KG1 (cell line): ENCODE measurements at places on chromosomes 12 and 14.

- no peak for DNase-seq
Measured at GRCh38 chr14:51939226-51939625, 50.1 kb upstream of the RTRAF start.

DNA sequence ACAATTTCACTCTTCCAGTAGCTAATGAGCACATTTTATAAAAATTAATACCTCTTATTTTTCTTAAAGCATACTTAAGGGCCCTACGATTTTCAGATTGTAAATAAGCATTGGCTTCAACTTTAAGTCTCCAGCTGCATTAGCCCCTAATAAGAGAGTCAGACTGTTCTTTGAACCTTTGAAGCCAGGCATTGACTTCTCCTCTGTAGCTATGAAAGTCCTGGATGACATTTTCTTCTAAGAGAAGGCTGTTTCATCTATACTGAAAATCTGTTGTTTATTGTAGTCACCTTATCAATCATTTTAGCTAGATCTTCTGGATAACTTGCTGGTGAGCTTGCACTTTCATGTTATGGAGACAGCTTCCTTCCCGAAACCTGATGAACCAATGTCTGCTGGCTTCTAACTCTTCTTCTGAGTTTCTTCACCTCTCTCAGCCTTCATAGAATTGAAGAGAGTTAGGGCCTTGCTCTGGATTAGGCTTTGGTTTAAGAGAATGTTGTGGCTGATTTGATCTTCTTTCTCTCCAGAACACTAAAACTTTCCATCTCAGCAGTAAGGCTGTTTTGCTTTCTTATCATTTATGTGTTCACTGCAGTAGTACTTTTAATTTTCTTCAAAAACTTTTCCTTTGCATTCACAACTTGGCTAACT is 377.1 kb upstream of the RGS6 start:
- DNase-seq: no peak

GRCh38 chr14:57245941-57246340 is 22.8 kb downstream of the EXOC5 start:
- no peak for DNase-seq

GRCh38 chr14:34003691-34004090 is 52.8 kb upstream of the EGLN3 start:
- no peak for DNase-seq

- DNase-seq: no peak
Measured at GRCh38 chr12:573232-573631, 90.0 kb downstream of the NINJ2 start.

GRCh38 chr14:88049936-88050335 is 45.0 kb downstream of the GPR65 start:
- no peak for DNase-seq

DNA sequence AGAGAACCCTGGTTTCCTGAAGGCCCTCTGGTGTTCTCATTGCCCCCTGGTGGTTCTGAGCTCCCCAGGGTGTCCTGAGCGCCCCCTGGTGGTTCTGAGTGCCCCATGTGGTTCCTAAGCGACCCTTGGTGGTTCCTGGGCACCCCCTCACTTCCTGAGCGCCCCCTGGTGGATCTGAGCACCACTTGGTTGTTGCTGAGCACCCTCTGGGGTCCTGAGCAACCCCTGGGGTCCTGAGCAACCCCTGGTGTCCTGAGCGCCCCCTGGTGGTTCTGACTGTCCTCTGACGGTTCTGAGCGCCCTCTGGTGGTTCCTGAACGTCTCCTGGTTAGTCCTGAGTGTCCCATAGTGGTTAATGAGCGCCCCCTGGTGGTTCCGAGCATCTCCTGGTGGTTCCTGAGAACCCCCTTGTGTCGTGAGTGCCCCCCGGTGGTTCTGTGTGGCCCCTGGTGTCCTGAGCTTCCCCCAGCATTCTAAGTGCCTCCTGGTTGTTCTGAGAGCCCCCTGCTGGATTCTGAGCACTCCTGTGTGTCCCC is 568.3 kb downstream of the TMEM121 start:
- DNase-seq: no peak

- DNase-seq: no peak
Measured at GRCh38 chr12:65911321-65911720, 87.0 kb downstream of the HMGA2 start.

DNA sequence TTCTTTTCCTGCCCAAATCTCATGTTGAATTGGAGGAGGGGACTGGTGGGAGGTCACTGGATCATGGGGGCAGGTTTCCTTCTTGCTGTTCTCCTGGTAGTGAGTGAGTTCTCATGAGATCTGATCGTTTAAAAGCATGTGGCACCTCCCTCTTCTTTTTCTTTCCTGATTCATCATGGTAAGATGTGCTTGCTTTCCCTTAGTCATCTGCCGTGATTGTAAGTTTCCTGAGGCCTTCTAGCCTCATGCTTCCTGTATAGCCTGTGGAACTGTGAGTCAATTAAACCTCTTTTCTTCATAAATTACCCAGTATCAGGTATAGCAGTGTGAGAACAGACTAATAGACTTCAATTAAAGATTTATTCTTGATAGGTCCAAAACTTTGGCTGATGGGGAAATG is 83.5 kb downstream of the CAND1 start:
- DNase-seq: no peak

GRCh38 chr12:70686299-70686698 is 49.1 kb upstream of the PTPRB start:
- DNase-seq: no peak

DNA sequence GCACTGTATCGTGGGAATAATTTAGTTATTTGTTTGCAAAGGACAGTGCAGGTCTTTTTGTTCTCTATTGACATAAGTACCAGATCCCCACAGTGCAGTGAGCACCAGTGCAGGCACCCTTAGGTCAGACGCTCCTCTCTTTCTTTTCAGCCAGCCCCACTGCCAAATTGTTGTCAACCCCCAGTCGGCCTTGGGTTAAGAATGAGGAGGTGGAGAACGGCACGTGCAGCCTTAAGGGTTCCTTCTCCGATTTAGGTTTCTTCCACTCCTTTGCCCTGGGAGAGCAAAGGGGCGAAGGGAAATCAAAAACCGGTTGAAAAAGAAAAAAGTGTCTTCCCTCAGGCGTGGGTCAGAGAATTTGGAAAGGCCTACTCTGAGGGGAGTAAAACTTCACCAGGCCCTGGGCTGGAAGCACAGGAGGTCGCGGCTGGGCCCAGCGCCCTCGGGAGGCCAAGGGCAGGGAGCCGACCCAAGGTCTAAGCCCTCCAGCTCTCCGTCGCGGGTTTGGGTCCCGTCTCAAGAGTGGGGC is 4.3 kb downstream of the PAX9 start:
- no peak for DNase-seq

DNA sequence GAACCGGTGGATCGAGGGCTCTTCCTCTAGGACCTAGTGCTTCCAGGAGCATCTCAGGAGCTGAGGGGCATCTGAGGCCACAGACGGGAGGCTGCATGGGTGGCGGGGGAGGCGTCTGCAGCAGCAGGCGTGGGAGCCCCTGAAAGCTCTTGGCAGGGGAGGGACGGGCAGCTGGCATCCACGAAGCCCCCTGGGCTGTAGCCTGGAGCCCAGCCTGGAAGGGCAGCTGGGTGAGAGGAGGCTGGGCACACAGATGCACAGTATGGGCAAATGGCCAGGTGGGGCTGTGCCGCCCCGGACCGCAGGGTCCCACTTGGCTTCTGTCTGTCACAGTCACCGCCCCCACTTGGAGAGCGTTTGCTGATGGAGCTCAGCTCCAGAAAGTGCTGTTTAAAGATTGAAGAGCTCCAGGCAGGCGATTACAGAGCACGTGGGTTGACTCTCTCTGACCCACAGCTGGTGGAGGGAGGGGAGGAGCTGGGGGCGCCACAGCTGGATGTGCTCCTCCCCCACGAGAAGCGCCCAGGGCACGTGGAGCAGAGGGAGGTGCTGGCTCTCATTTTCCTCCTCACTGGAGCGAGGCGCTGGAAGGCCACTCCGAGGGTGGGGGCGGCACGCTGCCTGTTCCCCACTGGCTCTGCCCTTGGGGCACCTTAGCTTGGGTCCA is 155.0 kb upstream of the C14orf180 start:
- no peak for DNase-seq

DNA sequence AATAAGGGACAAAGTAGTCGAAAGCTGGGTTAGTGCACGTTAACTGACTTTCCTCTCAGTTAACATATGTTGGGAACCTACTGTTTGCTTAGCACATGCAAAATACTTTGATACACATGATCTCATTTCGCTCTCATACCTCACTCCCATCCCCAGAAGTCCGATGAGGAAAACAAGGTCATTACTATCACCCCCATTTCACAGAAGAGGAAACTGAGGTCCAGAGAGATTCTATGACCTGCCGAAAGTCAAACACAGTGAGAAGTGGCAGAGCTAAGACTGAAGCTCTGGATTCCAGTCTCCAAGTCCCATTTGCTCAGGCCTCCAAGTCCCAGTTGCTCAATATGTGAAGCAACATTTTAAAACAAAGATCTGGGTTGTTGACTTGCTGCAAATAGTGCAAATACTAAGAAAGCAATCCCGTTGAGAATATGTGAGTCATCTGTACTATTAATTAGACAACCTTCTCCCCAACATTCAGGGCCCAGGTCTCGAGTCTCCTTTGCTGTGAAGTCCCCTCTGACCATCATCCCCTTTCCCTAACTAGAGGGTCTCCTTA is 170.6 kb upstream of the PWP1 start:
- no peak for DNase-seq

DNA sequence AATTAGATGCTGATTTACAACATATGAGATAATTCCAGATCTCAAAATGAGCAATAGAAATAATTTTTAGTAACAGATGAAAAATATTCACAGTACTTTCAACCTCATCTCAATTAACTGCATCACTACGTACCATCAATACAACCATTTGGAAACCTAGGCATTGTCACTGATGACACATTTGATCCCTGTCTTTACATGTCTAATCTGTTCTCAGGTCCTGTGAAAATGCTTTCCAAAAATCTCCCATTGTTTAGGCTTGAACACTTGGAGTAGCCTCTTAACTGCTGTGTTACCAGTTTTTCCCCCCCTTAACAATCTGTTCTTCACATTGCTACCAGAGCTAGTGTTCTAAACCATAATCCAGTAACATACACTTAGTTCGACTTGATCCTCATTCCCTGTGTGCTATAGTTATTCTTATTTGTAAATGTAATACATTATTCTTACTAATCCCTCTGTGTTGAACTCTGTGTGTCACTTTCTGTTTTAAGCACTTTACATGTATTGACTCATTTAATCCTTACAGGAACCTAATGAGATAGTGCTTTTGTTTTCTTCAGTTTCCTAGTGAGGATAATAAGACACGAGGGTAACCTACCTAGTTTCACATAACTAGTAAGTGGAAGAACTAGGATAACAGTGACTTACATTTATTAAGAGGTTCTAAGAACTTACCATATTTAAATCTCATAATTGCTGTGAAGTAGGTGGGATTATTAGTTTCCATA is 41.7 kb downstream of the LARP4 start:
- no peak for DNase-seq

GRCh38 chr14:73173092-73173735 is 36.9 kb downstream of the PSEN1 start:
- DNase-seq: peak; percentile 13

GRCh38 chr12:46210873-46211439 is 57.9 kb downstream of the SLC38A1 start:
- DNase-seq: no peak

- no peak for DNase-seq
Measured at GRCh38 chr12:6093764-6094163, 30.7 kb downstream of the VWF start.

DNA sequence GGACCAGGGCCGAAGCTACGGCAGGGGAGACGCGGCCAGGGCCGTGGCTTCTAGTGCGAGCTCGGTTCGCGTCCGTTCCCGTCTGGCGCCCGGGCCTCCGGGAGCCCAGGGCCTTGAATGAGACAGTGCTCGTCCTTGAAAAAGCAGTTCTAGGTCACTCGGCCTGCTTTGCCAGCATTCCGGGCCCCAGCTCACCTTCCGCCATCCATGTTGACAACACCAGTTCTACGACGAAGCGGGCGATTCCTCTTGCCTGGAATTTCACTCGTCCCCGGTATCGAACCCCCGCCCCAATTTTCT is 4.5 kb downstream of the OR10AD1 start:
- DNase-seq: peak; percentile 15

DNA sequence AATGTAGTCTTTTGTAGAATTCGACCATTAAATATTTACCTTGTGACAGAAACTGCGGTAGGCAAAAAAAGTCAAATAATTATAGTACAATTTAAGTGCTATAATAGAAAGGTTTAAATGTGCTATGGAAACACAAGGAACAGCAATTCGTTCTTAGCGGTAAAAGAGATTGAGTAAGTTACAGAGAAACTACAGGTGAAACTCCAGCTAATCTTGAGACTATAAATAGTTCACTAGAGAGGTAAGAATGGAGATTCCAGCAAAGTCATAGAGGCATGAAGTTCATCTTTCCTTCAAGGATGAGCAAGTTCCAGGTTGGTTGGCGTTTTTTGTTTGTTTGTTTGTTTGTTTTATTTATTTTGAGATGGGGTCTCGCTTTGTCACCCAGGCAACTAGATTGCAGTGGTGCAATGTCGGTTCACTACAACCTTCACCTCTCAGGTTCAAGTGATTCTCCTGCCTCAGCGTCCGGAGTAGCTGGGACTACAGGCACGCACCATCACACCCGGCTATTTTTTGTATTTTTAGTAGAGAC is 878 bp upstream of the R3HDM2 start:
- no peak for DNase-seq

- DNase-seq: no peak
Measured at GRCh38 chr12:8527250-8528130, 13.2 kb downstream of the CLEC4E start.

GRCh38 chr12:48774516-48774915 is 14.4 kb downstream of the ADCY6 start:
- no peak for DNase-seq

GRCh38 chr14:42110167-42110566 is 503.5 kb downstream of the LRFN5 start:
- DNase-seq: peak; percentile 6

DNA sequence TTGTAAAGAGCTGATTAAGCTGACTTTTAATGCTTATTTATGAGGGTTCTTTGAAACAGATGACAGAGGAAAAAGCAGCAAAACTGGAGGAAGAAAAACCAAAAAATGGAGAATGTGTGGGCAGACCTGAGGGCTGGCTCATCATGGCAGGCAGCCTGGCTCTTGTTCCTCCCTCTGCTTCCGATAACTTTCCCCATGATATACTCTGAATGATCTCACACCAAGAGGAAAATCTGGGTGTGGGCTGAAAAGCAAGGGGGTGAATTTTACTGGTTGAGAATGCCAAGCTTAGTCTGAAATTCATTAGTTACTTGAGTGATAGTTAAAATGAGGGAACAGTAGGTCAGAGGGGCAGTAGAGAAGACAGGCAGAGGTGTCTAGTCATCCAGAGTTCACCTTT is 330.1 kb upstream of the PRICKLE1 start:
- DNase-seq: no peak
